ENCODE measurements at places on chromosomes 6 and 20.

- DNase-seq: no peak
These were observed 147.1 kb downstream of the OR2B2 start for GRCh38 chr6:27765028-27765590.

DNA sequence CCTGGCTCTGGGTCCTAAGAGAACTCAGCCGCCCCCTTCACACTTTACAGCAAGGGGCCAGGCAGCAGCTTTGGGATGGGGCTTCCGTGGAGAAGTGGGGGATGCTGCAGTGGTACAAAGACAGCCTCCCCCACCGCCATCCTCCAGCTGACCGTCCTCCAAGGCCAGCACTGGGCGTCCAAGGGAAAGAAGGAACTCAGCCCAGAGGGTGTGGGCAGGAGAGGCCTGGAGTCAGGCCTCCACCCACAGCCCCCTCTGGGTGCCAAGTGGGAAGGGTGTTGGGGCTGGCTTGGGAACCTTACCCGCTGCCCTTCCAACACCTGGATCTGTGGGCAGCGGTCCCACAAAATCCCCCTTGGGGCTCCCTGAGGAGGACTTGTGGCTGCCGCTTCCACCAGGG is 13.1 kb downstream of the STMN3 start:
- no peak for DNase-seq

DNA sequence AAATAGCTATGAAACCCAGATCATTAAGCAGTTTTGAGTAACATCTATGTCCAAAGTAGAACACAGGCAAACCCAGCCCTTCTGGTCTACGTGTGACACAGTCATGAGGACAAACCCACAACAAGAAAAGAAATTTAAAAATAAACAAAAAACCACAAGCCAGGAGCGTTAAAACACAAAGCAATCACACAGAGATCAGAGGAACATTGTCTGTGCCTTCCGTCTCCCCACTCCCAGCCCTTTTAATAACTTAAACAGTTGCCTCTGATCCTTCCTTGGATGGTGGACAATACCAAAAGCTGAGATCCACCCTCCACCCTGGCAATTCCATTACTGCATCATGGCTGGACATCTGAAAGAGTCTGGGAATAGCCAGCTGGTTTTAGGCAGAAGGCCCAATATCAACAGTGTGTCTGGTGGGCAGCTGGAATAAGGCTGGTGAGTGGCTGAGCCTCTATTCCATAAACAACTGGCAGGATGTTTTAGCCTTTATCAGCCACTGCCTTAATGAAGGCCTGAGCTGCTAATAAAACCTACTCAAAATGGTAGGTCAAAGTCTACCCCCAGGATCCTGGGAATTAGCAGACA is 15.7 kb upstream of the LAMA4 start:
- DNase-seq: no peak

DNA sequence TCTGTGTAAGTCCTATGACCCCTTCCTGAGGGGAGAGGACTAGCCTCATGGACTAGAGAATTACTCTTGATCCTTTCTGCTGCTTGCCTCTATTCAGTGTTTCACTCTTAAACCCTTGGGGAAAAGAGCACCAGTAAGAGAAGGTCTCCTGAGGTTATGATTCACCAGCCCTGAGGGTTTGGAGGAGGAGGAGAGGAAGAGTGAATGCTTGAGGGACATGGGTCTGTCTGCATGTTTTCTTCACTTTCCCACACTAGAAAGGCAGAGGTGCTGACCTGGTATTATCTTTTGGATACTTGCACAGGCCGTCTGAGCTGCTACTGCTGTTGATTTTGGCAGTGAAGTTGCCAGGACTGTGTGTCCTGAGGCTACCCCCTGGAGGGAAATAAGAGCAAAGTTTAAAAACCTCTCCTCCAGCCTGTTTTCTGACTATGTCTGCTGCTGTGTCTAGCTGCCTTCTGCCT is 78.3 kb downstream of the CD109 start:
- DNase-seq: peak; percentile 97

DNA sequence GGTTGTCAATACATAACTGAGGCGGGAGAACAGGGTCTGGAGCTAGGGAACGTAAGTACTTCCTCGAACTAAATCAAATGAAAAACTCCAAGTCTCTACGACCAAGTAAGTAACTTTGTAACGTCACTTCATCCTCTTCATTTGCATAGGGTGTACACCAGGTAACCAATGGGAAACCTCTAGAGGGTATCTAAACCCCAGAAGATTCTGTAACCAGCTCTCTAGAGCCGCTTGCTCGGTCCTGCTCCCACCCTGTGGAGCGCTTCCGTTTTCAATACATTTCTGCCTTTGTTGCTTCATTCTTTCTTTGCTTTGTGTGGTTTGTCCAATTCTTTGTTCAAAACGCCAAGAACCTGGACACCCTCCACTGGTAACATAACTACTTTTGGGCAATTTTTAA is 133.5 kb upstream of the TMEM170B start:
- DNase-seq: no peak

GRCh38 chr6:89689732-89690131 is 51.2 kb upstream of the LYRM2 start:
- no peak for DNase-seq

GRCh38 chr6:150409576-150410066 is 40.8 kb downstream of the IYD start:
- no peak for DNase-seq

DNA sequence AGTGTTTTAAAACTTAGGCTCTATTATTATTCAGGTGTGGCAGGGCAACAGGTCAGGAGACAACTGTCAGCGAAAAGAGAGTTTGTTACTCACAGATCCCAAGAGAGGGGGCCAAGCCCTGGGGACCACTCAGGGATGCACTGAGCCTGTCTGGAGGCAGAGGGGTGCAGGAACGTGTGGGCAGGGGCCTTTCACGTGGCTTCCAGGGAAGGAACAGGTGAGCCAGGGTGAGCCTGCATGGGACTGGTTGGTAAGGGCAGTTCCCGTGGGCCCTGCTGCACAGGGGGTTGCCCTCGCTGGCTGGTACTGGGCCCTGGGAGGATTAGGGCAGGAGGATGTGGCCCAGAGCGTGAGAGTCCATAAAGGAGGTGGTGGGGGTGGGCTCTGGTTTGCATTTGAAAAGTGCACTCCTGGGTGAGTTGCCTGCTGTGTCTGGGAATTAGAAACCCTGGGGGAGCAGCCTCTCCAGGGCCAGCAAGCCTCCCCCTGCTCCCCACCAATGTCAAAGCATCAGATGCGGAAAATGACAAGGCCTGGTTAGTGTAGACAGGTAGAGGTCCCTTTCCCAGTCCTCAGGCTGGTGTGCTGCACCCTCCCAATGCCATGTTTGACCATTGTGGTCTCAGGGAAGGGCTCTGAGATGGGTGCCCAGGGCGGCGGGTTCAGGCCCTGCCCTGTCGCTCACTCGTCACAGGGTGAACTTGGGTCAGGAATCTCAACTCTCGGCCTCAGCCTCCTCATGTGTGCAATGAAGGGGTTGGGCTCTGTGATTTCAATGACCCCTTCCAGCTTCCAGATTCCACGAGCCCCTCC is 127.4 kb upstream of the RPS6KA2 start:
- DNase-seq: no peak

DNA sequence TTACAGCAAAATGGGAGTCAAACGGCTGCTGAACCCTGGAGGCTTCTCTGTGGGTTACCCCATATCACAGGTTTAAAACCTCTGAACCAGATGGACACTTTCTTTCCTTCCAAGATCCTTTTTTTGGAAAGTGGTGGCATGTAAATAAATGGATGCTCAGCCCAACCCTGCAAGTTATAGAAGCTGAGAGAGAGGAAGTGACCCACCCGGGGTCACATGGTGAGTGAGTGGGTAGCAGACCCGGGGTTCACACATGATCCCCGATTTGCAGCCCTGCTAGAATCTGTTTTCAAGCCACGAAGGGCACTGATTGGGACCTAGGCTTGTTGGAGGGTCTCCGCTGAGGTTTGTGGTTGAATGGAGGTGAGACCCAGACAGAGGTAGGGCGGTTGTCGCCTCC is 32.0 kb downstream of the SIRPA start:
- DNase-seq: no peak

DNA sequence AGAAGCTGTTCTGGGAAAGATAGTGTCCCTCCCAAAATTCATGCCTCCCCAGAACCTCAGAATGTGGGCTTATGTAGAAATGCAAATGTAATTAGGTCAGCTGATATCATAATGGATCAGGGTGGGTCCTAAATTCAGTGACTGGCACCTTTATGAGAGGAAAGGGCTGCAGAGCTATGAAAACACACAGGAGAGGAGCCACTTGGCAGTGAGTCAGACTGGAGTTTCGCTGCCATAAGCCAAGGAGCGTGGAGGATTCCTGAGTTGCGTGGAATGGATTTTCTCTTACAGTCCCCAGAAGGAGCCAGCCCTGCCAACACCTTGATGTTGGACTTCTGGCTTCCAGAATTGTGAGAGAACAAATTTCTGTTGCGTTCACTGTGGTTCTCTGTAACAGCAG is 249.8 kb upstream of the PMEPA1 start:
- no peak for DNase-seq

GRCh38 chr6:116011520-116011919 is 49.2 kb downstream of the FRK start:
- no peak for DNase-seq

GRCh38 chr6:89297695-89298351 is 17.3 kb downstream of the GABRR2 start:
- DNase-seq: peak; percentile 96

GRCh38 chr20:61449057-61449609 is 197.1 kb downstream of the CDH4 start:
- DNase-seq: no peak

GRCh38 chr6:126804332-126805064 is 314.0 kb upstream of the RSPO3 start:
- DNase-seq: peak; percentile 58

- DNase-seq: no peak
These were observed 21.2 kb downstream of the TNFRSF21 start for GRCh38 chr6:47288267-47289090.

DNA sequence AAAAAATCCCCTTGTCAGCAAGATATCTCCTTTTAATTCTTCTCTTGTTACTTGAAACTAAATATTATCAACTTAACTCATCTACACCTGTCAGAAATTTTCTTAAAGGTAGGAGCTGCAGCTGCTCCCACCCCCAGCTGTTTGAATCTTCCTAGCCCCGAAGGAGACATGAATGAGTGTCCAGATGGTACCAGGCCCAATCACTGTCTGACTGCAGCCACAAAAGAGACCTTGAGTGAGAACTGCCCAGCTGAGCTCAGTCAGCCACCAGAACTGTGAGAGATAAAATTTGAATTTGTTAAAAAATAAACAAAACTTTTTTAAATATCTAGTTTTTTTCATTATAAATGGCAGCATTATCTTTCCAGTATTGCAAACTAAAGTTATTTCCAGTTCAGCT is 84.7 kb downstream of the PRSS35 start:
- no peak for DNase-seq

DNA sequence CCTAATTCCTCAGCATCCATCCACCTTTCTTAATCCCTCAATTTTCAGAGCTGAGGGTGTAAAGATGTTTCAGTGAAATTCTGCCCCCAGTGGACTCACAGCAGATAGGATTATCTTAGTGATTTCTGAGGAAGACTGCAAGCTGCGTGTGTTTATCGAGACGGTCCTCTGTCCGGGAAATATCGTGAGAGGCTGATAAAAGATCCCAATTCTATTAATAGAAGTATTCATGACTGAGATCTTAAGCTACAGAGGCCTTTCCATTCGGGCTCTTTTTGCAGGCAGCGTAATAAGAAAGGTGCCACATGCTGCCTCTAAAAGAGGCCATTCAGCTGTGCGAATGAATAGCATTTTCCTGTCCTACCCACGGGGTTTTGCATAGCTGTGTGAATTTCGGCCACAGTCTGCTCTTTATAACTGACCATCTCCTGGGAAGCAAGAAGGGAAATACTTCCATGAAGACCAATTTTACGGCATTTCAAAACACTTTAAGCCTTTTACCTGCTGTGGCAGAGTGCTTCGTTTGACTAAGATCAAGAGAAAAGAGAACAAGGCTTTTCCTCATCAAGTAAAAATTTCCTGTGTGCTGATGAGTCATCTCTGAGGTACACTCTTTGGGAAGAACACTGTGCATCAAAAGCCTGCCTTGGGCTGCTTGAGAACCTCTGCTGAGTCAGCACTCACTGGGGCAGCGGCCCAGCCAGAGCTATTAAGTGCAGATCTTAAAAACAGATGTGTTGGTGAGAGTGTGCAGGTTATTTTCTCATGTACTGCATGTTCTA is 208.8 kb downstream of the ARHGAP18 start:
- peak; percentile 93 for DNase-seq

DNA sequence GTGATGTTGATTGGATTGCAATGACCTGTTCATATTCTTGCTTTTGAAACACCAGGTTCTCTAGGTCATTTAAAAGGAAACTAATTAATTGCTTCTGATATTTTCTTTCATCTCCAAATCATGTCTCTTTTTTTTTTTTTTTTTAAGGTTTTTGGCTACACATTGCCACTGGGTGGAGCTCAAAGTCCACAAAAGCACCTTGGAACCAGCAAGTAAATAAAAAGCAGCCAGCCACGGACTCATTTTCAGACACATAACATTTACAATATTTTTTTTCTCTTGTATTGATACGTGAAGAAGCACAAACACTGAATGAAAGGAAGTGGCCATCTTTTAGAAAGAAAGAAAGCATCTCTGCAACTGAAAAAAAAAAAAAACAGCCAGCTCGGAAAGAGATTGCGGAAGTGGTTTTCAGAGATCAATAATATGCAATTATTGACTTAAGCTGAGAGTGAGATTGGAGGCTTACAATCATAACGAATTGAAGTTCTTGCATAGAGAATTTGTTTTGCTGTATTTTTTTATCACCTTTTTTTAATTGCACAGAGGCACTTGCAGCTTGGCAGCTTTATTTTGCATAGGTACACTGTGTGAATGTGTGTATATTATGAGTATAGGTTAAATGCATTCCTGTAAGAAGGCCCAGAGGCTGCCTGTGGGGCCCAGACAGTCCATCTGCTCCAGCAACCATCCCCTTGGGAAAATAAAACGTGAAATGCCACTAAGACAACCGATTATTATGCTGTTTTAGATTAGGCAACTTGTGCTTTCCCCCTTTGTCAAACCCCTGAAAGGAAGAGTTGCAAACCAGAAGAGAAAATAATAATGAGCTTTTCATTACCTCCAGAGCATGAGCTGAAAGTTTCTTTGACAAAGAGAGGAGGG is 28.2 kb downstream of the CGA start:
- DNase-seq: peak; percentile 69

Measured in EL (cell line).